Upper lobe of left lung (tissue), 6 donors: ENCODE measurements at places on chromosomes 2 and 18. TPM values are rescaled to one million over a fixed set of nuclear protein-coding genes. Genes with fewer than 3 reads are reported as not detected.

- H3K36me3 ChIP-seq = no peaks in the 10 kb centered on the region
- H3K4me1 ChIP-seq = no peaks in the 10 kb centered on the region
- H3K4me3 ChIP-seq = no peak overlapping the region
- no peaks in the 10 kb centered on the region for H3K27me3 ChIP-seq
Observed at GRCh38 chr2:21017748-21018276, 26.1 kb downstream of the APOB start.

Gene ALPI
- total RNA-seq = not detected

GRCh38 chr18:54780285-54780861 is 47.9 kb upstream of the RAB27B start:
- peaks cover 11% of the 10 kb centered on the region for H3K4me1 ChIP-seq
- no peaks in the 10 kb centered on the region for H3K27me3 ChIP-seq
- no peak overlapping the region for H3K4me3 ChIP-seq
- no peak for DNase-seq

Gene M1AP
- not detected for total RNA-seq

DNA sequence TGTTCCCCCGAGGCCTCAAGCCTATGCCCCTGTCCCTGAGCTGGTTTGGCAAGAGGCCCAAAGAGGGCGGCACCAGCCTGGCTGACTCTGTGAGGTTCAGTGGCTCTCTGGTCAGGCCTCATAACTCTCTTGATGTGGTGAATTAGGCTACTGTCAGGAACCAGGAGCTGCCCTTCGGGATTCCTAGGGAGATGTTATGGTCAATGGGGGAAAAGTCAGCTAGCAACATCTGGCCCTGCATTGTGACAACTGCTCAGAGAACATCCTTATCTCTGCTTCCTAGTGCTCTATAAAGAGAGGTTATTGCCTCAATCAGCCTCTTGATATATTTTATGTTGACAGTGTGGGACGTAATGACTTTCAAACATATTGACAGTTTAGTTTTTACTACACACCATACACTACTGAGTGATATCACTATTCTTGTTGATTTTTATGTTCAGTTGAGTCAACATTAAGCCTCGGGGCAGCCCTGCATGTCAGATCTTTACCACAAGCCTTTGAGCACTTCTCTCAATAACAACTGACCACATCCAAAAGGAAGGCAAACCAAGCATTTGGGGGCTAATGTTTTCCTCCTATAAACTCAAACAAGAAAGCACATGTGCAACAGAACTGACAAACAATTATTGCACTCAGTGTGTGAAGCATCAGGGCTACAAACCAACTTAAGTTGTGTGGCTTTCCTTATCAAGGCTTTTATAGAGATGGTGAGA is 448.3 kb upstream of the SLC14A2 start:
- H3K4me3 ChIP-seq = no peak overlapping the region
- DNase-seq = no peak
- H3K27me3 ChIP-seq = no peaks in the 10 kb centered on the region
- no peaks in the 10 kb centered on the region for H3K36me3 ChIP-seq

Gene FAM110C
- 4.3 TPM for total RNA-seq

GRCh38 chr2:108215794-108216211 is 24.0 kb upstream of the SULT1C3 start:
- peaks cover 3% of the 10 kb centered on the region for H3K4me1 ChIP-seq
- H3K4me3 ChIP-seq = no peak overlapping the region
- H3K27ac ChIP-seq = no peak overlapping the region
- DNase-seq = no peak

- H3K27ac ChIP-seq = no peak overlapping the region
- peaks cover 23% of the 10 kb centered on the region for H3K36me3 ChIP-seq
- H3K27me3 ChIP-seq = no peaks in the 10 kb centered on the region
- H3K4me1 ChIP-seq = no peaks in the 10 kb centered on the region
- DNase-seq = no peak
- no peak overlapping the region for H3K4me3 ChIP-seq
Observed at GRCh38 chr2:239129147-239129920, 271.5 kb downstream of the HDAC4 start.

DNA sequence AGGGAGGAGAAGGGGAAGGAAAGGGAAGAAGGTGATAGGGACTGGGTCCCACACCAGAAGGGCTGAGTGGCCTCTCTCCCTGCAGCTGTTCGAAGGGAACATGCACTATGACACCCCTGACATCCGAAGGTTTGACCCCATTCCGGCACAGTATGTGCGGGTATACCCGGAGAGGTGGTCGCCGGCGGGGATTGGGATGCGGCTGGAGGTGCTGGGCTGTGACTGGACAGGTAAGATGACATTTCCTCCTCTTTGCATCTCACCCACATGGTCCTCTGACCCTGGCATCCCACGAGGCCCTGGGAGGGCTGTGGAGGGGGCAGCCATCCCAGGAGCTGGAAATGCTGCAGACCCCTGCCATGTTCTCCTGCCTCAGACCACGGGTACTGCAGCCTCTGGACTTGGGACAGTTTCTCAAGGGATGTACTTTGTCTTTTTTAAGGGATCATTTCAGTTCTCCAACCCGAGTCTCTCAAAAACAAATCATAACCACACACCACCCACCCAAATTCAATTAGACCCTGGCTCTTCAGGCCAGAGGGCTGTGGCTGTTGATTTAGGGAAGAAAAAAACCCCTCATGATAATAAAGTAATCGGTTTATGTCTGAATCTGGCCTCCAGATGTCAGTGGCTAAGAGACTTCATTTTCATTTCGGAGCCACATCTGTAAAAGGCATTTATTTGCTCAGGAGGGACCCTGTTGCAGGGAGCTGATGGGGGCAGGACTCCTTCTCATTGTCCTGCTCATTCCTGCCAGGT is 63.5 kb downstream of the NRP2 start:
- H3K36me3 ChIP-seq = peaks cover 57% of the 10 kb centered on the region
- H3K4me3 ChIP-seq = no peak overlapping the region
- H3K4me1 ChIP-seq = no peaks in the 10 kb centered on the region
- no peak overlapping the region for H3K27ac ChIP-seq

- H3K4me3 ChIP-seq = no peak overlapping the region
- DNase-seq = no peak
- no peaks in the 10 kb centered on the region for H3K27me3 ChIP-seq
- no peaks in the 10 kb centered on the region for H3K36me3 ChIP-seq
- H3K4me1 ChIP-seq = no peaks in the 10 kb centered on the region
Observed at GRCh38 chr2:219912491-219912921, 285.1 kb downstream of the SLC4A3 start.

DNA sequence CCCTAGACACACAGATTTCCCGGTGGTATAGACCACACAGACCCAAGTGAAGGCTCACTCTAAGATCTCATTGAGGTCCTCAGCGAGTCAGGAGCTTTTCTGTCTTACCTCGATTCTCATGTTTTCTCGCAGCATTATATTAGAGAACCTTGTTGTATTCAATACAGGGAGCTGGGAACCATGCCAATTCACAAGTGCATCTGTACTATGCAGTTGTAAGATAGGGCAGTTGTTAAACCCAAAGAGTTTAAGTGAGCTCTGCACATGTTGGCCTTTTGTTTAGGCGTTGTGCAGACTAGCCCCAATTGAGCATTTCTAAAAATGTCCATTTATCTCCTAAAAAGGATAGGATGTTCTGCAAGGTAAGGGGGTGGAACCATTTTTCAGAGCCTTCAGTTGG is 59.6 kb downstream of the FEZ2 start:
- no peaks in the 10 kb centered on the region for H3K27me3 ChIP-seq
- H3K27ac ChIP-seq = no peak overlapping the region
- no peak for DNase-seq
- H3K4me3 ChIP-seq = no peak overlapping the region

Gene GCG
- not detected for total RNA-seq

DNA sequence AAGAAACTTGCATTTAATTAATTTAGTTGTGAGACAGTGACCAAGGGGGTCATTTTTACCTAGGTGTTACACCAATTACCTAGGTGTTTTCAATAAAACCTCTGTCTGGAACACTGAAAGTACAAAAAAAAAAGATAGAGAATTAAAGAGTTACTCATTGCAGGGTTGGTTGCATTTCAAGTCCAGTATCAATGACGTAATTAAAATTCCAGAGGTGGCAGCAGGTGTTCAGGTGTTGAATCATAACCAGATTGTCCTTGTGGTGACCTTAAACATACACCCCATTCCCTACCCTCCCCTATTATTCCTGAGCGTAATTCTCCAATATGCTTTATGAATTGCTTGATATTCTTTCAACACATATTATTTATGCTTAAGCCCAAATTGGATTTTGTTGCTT is 352.0 kb upstream of the SLC8A1 start:
- no peaks in the 10 kb centered on the region for H3K27me3 ChIP-seq
- H3K36me3 ChIP-seq = no peaks in the 10 kb centered on the region

GRCh38 chr2:174794851-174795374 is 30.6 kb upstream of the CHRNA1 start:
- no peaks in the 10 kb centered on the region for H3K4me1 ChIP-seq
- H3K36me3 ChIP-seq = peaks cover 7% of the 10 kb centered on the region
- no peak overlapping the region for H3K4me3 ChIP-seq
- H3K27me3 ChIP-seq = no peaks in the 10 kb centered on the region

Gene EPAS1
- 1,148 TPM for total RNA-seq

GRCh38 chr2:44638649-44639048 is 276.9 kb downstream of the CAMKMT start:
- H3K27me3 ChIP-seq = no peaks in the 10 kb centered on the region
- H3K4me1 ChIP-seq = no peaks in the 10 kb centered on the region
- no peaks in the 10 kb centered on the region for H3K36me3 ChIP-seq
- no peak for DNase-seq
- no peak overlapping the region for H3K27ac ChIP-seq

- no peak overlapping the region for H3K4me3 ChIP-seq
- no peak overlapping the region for H3K27ac ChIP-seq
- H3K27me3 ChIP-seq = no peaks in the 10 kb centered on the region
- no peaks in the 10 kb centered on the region for H3K4me1 ChIP-seq
- no peak for DNase-seq
Observed at GRCh38 chr18:63817441-63818051, 42.3 kb downstream of the SERPINB7 start.

DNA sequence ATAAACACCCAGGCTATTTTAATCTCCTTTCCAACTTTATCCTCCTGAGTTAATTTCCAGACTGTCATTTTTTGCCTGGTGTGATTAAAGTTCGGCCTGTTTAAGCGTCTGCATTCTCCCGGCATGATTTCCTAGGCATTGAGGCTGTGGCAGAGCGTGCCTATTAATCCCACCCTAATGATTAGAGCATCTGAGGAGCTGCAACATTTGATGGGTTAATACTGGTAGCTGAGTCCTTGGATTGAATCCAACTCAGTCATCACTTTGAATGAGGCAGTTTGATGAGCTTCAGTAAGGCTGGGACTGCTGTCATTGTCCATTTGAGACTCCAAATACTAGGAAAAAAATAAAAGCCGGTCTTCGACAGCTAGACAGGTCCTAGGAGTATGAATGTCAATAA is 882.5 kb downstream of the SLC4A3 start:
- H3K27me3 ChIP-seq = no peaks in the 10 kb centered on the region
- no peak for DNase-seq
- no peak overlapping the region for H3K4me3 ChIP-seq
- H3K36me3 ChIP-seq = no peaks in the 10 kb centered on the region
